ENCODE measurements at places on chromosomes 4 and X. TPM values are rescaled to one million over a fixed set of nuclear protein-coding genes. Genes with fewer than 3 reads are reported as not detected.

DNA sequence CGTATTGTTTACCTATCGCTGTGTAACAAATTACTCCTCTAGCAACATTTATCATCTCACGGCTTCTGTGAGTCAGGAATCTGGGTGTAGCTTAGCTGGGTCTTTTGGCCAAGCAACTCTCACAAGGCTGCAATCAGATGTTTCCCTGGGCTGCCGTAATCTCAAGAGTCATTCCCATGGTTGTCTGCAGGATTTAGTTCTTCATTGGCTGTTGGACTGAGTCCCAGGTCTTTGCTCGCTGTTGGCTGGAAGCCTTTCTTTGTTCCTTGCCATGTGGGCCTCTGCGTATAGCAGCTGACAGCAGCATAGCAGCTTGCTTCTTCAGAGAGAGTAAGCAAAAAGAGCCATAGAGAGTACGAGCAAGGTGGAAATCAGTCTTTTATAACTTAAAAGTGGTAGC, 16.8 kb downstream of the POLR2B start:
- H3K36me3 ChIP-seq = peaks cover 63% of the 10 kb centered on the region
- H3K4me1 ChIP-seq = peaks cover 24% of the 10 kb centered on the region
- no peaks in the 10 kb centered on the region for H3K27me3 ChIP-seq
- H3K4me3 ChIP-seq = no peak overlapping the region

GRCh38 chrX:47596256-47596655, 14.0 kb downstream of the TIMP1 start:
- peak overlapping the region; percentile 31 for H3K27ac ChIP-seq
- DNase-seq = no peak
- H3K36me3 ChIP-seq = peaks cover 3% of the 10 kb centered on the region
- no peak overlapping the region for H3K4me3 ChIP-seq

DNA sequence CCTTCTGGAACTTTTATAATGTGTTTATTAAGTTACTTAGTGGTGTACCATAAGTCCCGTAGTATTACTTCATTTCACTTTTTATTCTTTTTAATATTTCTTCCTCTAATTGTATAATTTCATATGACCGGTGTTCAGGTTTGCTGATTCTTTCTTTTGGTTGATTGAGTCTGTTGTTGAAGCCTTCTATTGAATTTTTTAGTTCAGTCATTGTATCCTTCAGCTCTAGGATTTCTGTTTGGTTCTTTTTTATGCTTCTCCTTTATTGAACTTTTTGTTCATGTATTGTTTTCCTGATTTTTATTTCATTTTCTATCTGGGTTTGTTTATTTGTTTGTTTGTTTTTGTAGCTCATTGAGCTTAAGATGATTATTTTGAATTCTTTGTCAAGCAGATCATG, 8.8 kb downstream of the CEP44 start:
- H3K27me3 ChIP-seq = no peaks in the 10 kb centered on the region
- peaks cover 35% of the 10 kb centered on the region for H3K36me3 ChIP-seq
- H3K4me1 ChIP-seq = peaks cover 7% of the 10 kb centered on the region
- no peak overlapping the region for H3K4me3 ChIP-seq
- no peak overlapping the region for H3K27ac ChIP-seq

GRCh38 chr4:186932631-186933187, 209.1 kb upstream of the FAT1 start:
- no peak for DNase-seq
- H3K4me1 ChIP-seq = no peaks in the 10 kb centered on the region
- H3K27ac ChIP-seq = no peak overlapping the region
- no peak overlapping the region for H3K4me3 ChIP-seq

DNA sequence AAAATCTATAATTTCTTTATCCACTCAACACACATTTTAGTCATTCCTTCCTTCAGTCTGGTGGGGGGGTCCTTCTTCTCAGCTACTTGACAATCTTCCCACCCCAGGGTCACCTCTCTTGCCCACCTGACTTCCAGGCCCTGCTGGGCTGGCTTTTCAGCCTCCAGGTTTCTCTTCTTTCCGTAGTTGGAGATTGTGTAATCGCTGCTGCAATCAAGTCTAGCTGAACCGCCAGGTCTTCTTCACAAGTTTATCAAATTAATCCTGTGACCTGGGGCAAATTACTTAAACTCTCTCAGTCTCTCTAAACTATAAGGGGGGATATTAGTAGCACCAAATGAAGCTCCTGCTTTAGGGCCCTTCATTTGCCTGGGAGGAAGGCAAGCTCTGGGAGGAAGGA, 102.9 kb upstream of the TNIP3 start:
- peaks cover 9% of the 10 kb centered on the region for H3K4me1 ChIP-seq
- no peak for DNase-seq
- H3K4me3 ChIP-seq = no peak overlapping the region
- no peak overlapping the region for H3K27ac ChIP-seq
- no peaks in the 10 kb centered on the region for H3K36me3 ChIP-seq

The RASL11B gene
- 0.23 TPM for total RNA-seq

DNA sequence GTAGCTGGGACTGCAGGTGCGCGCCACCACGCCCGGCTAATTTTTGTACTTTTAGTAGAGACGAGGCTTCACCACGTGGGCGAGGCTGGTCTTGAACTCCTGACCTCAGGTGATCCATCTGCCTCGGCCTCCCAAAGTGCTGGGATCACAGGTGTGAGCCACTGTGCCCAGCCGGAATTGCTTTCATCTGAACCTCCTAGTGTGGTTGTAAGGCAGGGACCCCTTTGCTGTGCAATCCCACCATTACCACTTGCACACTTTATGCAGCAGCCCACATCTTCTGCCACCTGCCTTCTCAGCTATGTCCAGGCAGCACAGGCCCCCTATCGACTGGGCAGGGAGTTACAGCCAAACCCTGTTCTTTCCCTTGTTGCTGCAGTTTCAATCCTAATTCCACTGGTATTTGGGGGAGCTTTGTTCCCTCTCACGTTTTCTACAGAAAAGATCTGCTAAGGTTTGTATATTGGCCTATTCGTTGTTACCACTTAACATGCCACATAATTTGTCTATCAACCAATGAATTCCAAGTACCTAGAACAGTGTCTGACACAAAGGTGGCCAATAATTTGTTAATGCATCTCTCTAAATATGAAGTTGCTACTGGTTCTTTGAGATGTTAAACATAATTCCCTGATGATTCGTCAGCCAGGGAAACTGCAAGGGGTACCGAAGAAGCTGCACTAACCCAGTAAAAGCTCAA, 6.5 kb downstream of the RPL39 start:
- no peak overlapping the region for H3K4me3 ChIP-seq
- H3K4me1 ChIP-seq = peaks cover 25% of the 10 kb centered on the region
- no peaks in the 10 kb centered on the region for H3K27me3 ChIP-seq
- peaks cover 47% of the 10 kb centered on the region for H3K36me3 ChIP-seq
- DNase-seq = peak; percentile 63
- H3K27ac ChIP-seq = peak overlapping the region; percentile 34

DNA sequence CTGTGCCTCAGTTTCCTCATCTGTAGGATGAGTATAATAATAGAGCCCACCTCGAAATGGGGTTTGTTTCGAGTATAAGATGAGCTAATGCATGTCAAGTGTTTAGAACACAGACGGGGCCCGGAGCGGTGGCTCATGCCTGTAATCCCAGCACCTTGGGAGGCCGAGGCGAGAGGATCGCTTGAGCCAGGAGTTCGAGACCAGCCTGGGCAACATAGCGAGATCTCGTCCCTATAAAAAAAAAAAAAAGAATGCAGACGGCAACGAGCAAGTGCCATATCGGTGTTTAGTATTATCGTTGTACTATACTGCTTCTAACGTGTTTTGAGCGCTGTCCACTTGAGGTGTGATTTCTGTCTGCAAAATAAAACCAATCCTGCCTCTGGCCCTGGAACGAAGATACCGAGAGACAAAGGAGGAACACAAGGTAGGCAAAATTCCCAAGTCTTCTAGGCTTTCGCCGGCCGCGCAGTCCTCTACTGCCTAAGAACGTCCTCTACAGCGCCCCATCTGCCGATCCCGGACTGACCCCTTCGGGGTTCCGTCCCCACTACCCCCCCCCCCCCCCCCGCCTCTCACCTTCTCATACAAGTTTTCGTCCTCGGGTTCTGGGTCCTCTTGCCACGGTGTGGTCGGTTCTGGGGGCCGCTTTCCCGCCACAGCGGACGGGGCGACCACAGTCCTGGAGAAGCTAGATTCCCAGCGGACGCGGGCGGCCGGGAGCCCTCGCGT, 442 bp downstream of the NDUFB11 start:
- H3K27ac ChIP-seq = peak overlapping the region; percentile 100
- peak overlapping the region; percentile 98 for H3K4me3 ChIP-seq

DNA sequence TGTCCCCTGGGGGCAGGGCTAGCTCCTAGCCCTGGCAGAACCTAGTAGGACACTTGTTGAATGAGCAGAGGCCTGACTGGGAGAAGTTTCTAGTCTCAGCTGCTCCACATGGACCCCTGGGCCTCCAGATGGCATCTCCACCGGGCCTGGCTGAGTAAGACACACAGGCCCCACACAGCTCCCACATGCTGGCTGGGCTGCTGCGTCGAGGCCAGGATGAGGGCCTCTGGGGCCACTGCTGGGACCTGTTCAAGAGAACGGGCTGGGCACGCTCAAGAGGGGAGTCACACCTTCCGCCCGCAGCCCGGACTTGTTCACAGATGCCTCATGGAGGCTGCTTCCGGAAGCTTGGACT, 4.2 kb upstream of the HGFAC start:
- no peak overlapping the region for H3K4me3 ChIP-seq
- no peak overlapping the region for H3K27ac ChIP-seq
- H3K27me3 ChIP-seq = no peaks in the 10 kb centered on the region
- no peaks in the 10 kb centered on the region for H3K4me1 ChIP-seq

The CYSLTR1 gene
- 3.1 TPM for total RNA-seq

GRCh38 chr4:3878678-3879077, 112.5 kb downstream of the ADRA2C start:
- peaks cover 33% of the 10 kb centered on the region for H3K27me3 ChIP-seq
- peaks cover 6% of the 10 kb centered on the region for H3K36me3 ChIP-seq
- no peak overlapping the region for H3K4me3 ChIP-seq
- peaks cover 11% of the 10 kb centered on the region for H3K4me1 ChIP-seq
- no peak overlapping the region for H3K27ac ChIP-seq

DNA sequence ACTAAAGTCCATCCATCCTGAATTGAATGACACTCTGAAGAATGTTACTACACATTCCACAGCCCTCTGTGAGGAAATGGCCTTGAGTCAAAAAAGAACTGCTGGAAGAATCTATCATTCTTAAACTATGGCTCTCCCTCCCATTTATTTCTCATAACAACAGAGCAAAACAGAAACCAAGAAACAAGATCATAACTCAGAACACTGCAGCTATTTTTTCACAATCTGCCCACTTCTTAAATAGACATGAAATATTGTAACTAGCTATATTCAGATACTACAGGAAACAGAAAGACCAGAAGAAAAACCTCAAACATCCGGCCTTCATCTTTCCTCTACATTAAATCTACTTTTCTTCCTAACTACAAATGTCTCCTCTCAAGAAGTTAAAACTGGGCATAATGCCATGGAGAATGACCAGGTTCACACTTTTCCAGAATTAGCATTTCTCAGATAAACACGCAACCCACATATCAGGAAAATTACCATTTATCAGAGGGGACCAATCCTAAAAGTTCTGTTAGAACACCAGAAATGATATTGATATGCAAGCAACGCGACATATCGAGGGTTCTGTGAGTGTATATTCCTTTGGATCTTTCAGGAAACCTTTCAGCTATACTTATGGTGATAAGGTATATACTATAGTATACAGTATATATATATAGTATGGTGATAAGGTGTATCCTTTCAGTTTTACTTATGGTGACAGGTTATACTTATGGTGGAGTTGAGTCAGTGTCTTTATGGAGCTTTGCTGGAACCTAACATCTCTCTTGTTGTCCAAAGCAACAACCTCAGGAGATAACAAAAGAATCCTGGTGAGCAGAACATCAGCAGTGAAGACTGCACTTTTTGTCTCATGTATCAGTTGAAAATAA, 60.4 kb upstream of the IRF2 start:
- H3K27me3 ChIP-seq = no peaks in the 10 kb centered on the region
- peak overlapping the region; percentile 95 for H3K27ac ChIP-seq
- peak overlapping the region; percentile 92 for H3K4me3 ChIP-seq
- DNase-seq = no peak
- H3K4me1 ChIP-seq = peaks cover 60% of the 10 kb centered on the region

DNA sequence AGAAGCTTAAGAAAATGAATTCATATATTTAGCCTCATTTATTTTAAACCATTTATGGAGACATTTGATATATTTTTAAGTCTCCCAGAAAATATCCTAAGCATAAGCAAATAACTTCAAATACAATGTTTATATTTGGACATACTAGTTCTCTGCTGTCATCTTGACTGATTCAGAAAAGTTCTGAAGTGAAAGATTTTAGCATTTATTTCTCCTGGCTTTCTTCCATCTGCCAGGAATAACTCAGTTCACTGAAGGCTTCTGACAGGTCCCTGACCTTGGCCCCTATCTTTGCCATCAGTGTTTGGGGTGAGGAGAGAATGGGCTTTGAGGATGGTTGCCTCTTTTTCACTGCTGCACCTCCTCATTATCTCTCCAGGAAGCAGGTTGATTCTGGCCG, 115.7 kb downstream of the SLIT2 start:
- H3K36me3 ChIP-seq = no peaks in the 10 kb centered on the region
- H3K27me3 ChIP-seq = no peaks in the 10 kb centered on the region
- no peak overlapping the region for H3K4me3 ChIP-seq
- H3K27ac ChIP-seq = no peak overlapping the region

The SULT1E1 gene
- not detected for total RNA-seq

The PDE5A gene
- total RNA-seq = 0.47 TPM

DNA sequence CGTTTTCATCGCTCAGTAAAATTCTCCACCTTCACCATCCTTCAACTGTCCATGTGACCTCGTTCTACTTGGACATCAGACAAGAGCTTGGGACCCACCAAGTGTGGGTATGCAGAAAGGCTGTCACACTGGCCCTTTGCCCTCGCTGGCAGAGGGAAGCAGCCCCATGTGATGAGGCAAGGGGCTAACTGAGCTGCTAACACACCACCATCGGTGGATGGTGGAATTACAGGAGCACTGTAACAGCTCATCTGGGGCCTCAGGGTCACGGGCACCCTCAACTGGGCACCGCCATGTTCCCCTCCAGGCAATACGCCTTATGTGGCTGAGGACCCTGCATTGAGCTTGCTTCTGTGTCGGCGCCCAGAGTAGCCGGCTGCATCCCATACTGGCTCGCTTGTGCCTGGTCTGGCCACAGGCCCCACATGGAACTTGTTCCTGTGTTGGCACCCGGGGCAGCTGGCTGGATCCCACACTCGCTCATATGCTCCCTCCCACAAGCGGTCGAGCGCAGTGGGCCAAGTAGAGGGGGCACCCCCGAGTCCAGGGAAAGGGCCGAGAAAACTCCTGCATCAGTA, 109.5 kb downstream of the TAB3 start:
- no peaks in the 10 kb centered on the region for H3K36me3 ChIP-seq
- peaks cover 13% of the 10 kb centered on the region for H3K27me3 ChIP-seq
- H3K4me3 ChIP-seq = no peak overlapping the region
- H3K27ac ChIP-seq = no peak overlapping the region
- DNase-seq = no peak

GRCh38 chr4:58553031-58553430, 1442.8 kb upstream of the IGFBP7 start:
- no peak overlapping the region for H3K27ac ChIP-seq
- no peak for DNase-seq
- H3K4me3 ChIP-seq = no peak overlapping the region
- no peaks in the 10 kb centered on the region for H3K36me3 ChIP-seq

GRCh38 chr4:106034751-106035150, 139.5 kb downstream of the NPNT start:
- H3K4me1 ChIP-seq = no peaks in the 10 kb centered on the region
- H3K36me3 ChIP-seq = peaks cover 6% of the 10 kb centered on the region
- no peak for DNase-seq
- H3K27me3 ChIP-seq = peaks cover 4% of the 10 kb centered on the region

GRCh38 chr4:105613306-105613705, 60.9 kb downstream of the ARHGEF38 start:
- H3K4me1 ChIP-seq = no peaks in the 10 kb centered on the region
- H3K36me3 ChIP-seq = no peaks in the 10 kb centered on the region
- peaks cover 4% of the 10 kb centered on the region for H3K27me3 ChIP-seq
- H3K4me3 ChIP-seq = no peak overlapping the region
- no peak for DNase-seq
